Endodermal cell (in vitro differentiated cells): ENCODE measurements at places on chromosomes 7 and 10.
A peak's percentile ranks its signal among the peaks of the same experiment; 100 is the strongest.

GRCh38 chr7:100000239-100000638, 15.2 kb upstream of the ZKSCAN1 start:
- DNase-seq = no peak

DNA sequence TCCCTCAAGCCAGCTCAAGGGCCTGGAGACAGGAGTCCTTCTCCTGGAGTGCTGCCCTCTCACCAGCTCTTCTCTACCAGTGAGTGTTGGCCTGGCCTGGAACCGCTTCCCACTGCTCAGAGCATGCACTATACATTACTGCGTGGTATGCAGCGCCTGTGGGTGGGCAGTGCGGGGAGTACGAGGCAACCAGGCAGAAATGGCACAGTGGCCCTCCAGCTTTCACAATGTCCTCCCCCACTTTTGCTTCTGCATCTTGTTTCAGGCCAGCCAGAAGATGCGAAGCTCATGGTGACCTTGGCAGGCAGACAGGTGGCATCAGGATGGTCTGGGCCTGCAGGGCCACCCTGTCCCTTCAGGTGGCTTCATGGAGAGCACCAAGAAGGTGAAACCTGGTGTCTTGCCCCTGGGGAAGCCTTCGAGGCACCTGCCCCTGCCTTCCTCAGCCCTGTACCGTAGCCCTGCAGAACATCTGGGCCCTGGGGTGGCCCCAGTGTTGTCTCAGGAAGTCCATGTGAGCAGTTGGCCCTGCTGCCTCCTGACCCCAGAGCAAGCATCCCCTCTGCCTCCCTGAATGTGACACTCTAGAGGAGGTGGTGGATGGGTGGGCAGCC, 35.8 kb downstream of the RASGEF1A start:
- peak; percentile 31 for DNase-seq

GRCh38 chr10:129467359-129468064, 471 bp downstream of the MGMT start:
- DNase-seq = no peak

DNA sequence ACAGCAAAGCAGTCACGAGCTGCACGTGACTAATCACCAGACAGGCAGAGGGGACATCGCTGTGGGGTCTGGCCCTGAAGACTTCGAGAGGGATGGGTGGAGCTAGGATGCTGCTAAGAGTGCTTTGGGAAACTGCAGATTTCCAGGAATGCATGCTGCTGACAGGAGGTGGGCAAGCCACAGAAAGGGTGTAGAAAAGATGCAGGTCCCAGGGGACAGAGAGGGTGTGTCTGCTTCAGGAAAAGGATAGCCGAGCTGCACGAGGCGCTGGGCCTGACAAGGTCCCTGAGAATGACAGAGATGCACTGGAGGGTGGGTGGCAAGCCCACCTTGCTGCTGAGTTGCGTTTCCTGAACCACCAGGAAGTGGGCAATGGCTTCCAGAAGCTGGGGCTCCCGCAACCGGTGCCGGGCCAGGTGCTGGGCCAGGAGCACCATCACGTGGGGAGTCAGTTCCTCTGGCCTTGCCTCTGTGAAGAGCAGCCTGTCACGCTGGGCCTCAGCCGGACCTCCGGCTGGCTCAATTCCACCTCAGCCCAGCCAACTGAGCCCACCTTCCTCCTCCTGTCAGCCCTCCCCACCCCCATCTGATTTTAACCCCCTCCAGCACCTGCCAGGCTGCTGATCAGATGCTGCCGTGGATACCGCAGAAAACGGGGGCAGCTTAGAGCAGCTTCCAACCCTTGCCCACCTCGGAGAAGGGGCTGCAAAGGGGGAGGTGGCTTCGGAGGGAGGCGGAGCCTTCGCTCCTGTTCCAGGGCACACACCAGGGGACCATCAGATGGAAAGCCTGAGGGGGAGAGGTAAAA, 2.2 kb downstream of the FASTK start:
- peak; percentile 69 for DNase-seq

DNA sequence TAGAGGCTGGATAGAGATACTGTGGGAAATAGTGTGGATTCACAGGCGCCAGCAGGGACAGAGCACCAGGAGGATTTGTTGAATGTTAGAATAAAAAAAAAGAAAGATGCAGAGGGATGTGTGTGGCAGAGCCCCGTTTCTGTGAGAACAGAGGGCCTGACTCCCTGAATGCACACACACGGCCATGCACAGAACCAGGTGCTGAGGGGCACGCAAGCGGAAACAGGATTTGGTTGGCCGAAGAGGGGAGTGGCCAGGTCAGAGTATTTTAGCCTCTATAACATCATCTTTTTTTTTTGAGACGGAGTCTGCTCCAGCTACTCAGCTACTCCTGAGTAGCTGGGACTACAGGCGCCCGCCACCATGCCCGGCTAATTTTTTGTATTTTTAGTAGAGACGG, 21.9 kb downstream of the IQCE start:
- DNase-seq = no peak

DNA sequence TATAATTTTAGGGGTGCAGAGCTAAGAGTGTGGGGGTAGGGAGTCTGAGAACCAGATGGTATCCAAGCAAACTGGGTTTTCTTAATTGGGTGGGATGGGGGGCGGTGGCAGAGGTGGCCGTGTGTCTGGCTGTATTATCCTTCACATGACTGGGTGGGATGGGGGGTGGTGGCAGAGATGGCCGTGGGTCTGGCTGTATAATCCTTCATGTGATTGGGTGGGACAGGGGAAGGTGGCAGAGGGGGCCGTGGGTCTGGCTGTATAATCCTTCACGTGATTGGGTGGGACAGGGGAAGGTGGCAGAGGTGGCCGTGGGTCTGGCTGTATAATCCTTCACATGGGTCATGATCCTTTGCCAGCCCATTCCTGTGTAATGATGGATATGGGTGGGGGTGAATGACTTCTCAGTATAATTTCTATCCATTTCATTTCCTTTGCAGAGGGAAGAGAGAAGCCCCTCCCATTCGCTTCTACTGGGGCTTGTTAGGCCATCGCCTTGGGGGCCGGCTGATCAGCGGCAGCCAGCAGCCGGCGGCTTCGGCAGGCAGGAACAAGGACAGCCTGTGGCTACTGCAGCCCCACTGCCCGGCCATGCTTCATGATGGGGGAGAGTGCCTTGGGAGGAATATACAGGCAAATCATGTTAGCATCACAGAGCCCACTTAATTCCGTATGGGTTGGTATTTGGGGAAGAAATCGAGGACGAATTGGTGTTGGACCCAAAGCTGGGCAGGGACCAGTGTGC, 179.6 kb upstream of the MKI67 start:
- DNase-seq = peak; percentile 25

- DNase-seq = no peak
Measured at GRCh38 chr10:3239920-3240894, 67.6 kb upstream of the PITRM1 start.

DNA sequence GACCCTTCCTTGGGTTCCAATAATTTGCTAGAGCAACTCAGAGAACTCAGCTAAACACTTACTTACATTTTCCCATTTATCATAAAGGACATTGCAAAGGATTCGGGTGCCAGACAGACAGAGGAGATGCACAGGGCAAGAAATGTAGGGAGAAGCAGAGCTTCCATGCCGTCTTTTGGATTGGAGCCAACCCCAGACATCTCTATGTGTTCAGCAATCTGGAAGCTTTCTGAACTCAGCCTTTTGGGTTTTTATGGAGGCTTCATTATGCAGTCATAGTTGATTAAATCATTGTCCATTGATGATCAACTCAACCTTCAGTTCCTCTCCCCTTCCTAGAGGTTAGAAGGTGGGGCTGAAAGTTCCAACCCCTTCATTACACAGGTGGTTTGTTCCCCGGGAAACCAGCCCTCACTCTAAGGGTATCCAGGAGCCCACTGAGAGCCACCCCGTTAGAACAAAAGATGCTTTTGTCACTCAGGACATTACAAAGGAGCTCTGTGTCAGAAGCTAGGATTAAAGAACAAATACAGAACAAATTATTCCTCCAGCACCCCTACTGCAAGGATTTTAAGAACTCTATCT, 211.9 kb upstream of the VSTM2A start:
- DNase-seq = no peak

GRCh38 chr10:34018784-34019183, 684.3 kb upstream of the NRP1 start:
- DNase-seq = no peak

DNA sequence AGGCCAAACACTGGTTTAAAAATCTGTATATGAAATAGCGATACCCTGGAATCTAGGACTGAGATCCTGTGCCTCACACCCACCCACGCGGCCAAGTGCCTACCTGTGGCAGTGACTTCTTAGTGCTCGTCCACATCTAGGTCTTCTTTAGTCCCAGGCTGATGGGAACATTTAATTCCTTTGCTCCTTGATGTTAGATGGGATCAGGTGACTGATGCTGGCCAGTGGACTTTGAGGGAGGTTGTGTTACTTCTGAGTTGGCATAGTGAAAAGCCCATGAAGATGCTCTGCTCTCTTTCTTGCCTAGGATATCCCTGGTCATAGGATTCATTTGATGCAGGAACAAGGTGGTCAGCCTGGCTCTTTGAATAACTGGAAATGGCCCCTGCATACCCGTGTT, 59.2 kb downstream of the BMPR1A start:
- no peak for DNase-seq

DNA sequence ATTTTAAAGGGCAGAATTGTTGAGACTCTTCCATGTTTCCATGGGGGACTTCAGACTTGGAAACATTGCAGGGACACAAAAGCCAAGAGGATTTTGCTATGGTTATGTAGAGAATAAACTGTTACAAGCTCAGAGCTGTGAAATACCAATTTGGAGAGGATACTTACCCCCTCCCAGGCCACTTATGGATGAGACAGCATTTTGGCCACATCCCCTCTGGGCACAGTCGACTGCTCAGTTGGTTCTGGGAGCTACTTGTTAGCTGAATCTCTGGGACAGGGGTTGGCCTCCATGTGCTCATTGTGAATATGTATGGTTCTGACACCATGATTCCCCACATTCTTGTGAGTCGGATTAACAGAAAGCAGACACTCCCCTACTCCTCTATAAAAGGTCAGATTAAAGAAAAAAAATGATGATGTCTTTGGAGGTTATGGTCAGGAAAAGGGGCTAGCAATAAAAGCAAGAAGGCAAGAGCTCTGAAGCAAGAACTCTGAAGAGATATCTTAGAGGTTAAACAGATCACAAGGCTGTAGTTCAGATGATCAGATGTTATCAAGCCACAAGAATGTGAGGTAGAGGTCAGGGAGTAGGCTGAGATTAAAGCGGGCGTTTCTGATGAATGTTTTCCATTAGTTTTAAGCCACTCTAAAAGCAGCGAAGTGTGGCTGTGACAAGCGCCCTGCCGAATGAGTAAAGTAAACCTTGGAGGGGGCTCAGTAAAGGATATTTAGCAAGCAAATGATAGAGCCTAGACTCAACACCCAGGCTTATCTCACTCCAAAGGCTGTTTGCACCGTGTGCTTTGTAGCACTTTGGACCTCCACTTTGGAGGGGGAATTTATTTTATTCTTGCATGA, 17.2 kb downstream of the STAMBPL1 start:
- DNase-seq = no peak

DNA sequence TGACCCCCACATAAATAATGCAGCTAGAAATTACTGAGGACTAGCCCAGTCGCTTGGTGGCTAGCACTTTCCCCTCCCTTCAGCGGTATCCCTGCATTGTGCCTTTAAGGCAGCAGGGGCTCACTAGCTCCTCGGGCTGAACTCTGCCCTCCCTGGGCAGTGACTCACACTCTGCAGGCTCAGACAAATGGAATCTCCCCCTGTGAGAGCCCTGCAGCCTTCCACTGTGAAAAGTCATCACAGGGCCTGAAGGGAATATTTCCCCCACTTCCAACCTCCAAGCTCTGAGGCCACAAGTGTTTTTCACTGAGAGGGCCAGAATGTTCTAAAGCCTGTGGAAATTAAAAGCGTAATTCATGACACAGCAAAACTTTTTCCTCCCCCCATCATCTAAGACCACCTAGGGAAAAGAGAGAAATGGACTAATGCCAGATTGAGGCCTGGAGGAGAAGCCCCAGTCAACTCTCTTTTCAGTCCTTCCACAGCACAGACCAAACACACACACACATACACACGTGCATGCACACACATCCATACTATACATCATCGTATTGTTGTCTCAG, 93.6 kb upstream of the COL1A2 start:
- DNase-seq = peak; percentile 90

GRCh38 chr10:188546-188945, 53.3 kb downstream of the ZMYND11 start:
- DNase-seq = no peak

GRCh38 chr7:2631946-2632732, at the start of gene TTYH3:
TTYH3 (plus strand) TSS chr7:2631986; CDS start chr7:2632156, 170 bp downstream.
- DNase-seq = peak; percentile 79

DNA sequence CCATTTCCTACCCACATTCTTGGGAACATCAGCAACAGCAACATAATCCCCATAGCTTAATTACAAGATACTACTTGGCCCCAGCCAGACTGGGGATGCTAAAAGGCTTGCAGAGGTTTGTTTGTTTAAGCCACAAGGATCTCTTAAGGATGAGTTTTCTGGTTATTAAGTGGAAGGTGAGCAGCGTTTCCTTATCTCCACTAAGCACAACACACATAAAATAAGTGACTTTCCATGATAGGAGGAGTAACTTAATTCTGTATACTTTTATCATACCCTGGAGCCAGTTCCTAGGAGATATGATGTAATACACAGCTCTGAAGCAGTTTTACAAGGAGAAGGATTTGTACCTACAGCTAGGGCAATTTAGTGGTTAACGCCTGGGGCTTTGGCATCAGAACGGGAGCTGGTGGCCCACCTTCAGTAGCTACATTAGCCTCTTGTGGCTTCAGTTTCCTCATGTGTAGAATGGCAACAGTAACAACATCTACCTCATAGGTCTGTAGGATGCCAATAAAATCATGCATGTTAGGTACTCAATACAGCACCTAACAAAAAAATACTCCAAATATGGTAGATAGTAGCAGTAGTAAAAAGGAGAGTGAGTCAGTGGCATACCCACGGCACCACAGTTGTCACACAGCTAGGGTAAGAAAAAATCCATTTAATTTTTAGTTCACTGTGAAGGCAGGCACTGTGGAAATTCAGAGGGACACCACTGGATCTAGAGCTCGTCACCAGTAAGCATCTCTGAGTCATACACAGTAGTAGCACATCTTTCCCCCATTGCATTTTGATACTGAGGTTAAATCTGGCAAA, 55.2 kb downstream of the DOCK4 start:
- DNase-seq = no peak

GRCh38 chr7:81525841-81526240, 244.0 kb downstream of the HGF start:
- DNase-seq = peak; percentile 49

DNA sequence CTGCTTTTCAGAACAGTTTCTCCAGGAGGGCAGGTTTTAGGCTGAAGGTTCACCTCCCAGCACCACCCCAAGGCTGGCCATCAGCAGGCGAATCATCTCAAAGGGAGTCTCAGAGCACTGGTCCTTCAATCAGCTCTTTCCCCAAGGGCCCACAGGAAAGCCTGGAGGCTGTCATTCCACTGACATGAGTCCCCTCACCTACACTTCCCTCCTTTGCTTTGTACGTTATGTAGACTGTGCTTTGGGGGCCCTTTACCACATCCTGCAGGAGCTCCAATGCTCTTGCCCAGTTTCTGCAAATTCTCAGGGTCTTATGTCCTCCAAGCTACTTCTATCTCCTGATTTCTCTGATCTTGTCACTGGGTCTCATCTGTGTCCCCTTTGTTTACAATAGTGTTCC, 15.4 kb downstream of the WDFY4 start:
- DNase-seq = peak; percentile 20

GRCh38 chr7:32957326-32958045, at the start of gene FKBP9:
FKBP9 (plus strand) TSS chr7:32957440; CDS start chr7:32957574, 134 bp downstream.
- DNase-seq = peak; percentile 92

GRCh38 chr7:24971333-24972165, 8.4 kb downstream of the OSBPL3 start:
- DNase-seq = no peak
